ENCODE measurements at places on chromosomes 6 and 20.

DNA sequence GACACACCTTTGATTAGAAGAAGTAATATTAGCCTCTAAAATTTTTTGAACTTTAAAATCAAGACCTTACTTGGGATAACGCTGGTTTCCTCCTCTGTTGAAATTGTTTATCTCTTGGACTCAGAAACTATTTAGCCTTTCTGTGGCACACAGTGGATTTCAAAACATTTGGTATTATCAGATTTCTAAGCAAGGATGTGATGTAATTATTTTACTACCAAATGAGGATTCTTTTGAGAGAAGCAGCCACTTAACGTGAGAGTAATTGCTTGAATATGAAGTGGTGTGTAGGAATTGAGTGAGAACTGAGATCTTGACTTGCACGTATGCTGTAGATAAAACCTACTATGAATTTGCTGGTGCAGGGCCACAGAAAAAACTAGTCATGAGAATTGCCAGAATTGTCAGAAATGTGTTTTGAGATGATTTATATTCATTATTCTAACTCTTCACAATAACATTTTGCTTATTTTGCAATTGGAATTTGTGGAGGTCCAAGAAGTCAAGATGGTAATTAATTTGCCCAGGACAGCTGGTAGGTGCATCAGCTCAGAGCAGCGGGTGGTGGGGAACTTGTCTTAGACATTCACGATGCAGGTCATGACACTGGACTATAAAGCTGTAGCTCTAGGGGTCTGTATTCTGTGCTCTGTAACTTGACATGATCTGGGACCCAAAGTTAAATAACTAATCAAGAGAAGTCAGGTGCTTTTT, 53.4 kb downstream of the AKAP12 start:
- no peak for DNase-seq

- DNase-seq = no peak
Measured at GRCh38 chr6:44825273-44825672, 437.8 kb downstream of the CDC5L start.

DNA sequence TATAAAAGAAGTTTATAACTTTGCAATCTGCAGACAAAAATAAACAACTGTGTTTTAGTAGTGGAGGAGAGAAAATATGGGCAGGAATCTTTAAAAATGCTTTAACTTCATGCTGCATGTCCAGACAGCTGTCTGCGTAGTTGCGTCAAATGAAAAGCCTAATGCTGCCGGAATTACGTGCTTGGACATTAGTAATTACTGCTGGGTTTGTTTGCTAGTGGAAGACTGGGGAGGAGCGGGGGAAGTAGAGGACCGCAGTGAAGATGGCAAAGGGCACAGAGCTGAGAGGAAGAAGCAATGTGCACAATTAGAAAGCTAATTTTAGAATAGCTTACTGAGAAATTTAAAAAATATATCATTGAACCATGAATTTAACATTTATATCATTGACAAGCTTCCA, 2.4 kb downstream of the SNAP25 start:
- DNase-seq = no peak

- no peak for DNase-seq
Measured at GRCh38 chr6:69699655-69700054, 97.2 kb downstream of the LMBRD1 start.

- DNase-seq = no peak
Measured at GRCh38 chr6:110340392-110340965, 17.7 kb downstream of the METTL24 start.

DNA sequence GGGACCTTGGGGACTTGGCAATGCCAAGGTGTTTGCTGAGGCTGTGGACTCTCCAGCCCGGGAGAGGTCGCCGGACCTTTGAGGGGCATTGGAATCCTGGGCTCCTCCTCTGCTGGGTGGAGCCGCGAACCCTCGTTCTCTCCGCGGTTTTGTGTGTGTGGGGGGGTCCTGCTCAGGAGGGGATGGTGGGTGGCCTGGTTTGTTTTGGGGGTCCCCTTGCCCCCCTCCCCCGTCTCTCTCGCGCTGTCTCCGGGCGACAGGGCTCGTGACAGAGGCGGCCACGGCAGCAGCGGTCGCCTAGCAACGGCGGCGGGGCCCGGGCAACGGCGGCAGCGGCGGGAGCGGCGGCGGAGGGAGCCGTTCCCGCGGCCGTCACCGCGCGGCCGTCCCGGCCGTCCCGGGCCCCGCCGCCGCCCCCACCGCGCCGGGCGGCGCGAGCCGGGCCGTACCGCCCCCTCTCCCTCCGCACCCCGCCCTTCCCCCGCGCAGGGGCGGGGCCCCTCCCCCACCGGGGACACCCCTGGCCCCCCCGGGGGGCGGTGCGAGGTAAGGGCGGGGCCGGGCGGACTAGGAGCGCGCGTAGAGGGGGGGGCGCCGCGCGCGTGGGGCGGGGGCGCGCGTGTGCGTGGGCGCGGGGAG, 7.8 kb downstream of the SYNGAP1 start:
- peak; percentile 73 for DNase-seq

DNA sequence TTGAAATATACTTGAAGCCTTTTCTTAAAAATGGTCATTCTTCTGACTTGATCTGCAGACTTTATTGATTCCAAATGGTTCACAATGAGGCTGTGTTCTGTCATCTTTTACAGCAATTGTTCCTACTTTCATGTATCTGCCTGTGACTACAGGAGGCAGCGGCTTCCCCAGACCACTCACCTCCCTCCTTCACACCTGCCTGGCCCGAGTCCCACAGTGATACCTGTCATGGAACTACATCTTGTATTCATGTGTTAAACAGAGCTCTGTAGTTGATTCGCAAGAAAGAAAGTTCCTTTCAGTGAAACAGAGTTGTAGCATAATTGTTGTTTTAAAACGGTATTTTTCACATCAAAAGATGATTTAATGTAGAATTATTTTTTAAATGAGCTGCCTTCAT, 673.5 kb upstream of the AGPAT4 start:
- no peak for DNase-seq

DNA sequence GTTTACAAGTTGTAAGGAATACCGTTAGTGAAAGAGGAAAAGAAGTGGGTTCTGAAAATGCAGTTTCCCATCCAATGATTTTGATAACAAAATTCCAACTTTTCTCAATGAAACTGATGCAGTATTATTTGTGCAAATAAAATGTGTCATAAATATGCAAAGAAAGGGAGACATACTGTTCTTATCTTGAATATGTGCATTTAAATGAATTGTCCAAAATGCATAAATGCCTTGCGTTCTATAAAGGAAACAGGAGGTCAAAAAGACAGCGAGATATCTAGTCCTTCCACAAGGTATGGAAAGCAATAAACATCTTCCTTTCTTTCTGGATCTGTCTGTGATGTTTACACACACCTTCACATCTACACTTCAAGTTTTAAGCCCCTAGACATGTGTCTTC, 54.6 kb upstream of the ISM1 start:
- no peak for DNase-seq

- no peak for DNase-seq
Measured at GRCh38 chr20:23507346-23507745, 16.4 kb downstream of the CST8 start.

DNA sequence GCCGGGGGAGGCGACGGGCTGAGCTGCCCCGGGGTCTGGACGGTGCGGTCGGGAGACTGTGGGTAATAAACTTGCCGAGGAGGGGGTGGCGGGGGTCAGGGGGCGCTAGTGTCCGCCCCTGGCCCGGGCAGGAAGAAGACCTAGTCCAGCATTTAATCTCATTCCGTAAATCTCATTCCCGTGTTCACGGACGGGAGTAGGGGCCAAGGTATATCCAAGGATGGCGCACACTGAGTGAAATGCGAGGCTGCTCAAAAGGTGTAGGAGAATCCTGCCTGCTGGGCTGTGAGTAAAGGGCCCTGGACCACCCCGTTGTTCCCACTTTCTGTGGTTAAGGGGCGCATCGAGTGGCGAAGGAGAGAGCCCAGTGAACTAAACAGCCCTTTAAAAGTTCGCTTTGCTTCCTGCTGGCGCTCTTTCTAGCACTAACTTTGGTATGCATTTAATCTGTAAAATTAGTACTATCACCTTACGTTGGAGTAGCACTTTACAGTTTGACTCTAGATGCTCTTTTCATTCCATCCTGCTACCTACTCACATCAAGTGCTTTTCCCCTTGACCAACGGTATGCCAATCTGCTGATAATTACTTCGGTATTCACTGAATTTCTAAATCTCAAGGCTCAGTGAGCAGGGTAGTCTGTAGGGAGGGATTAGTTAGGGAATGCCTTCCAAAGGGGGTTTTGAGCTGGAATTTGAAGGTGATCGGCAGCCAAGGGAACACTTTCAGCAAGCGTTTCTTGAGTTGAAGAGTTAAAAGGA, 730 bp downstream of the PARD6B start:
- DNase-seq = no peak

Measured in activated CD8-positive, alpha-beta memory T cell treated with anti-CD3 and anti-CD28 coated beads, Interleukin-2, amount 10 ng/mL, durations not matched to agents 7 days and 5 days (primary cell).